ENCODE measurements at places on chromosomes 3 and 15. TPM values are rescaled to one million over a fixed set of nuclear protein-coding genes. Genes with fewer than 3 reads are reported as not detected.

The LYZL4 gene
- total RNA-seq = not detected

The ITIH3 gene
- 0.03 TPM for total RNA-seq

The FEZF2 gene
- not detected for total RNA-seq

The EPHA6 gene
- 0.10 TPM for total RNA-seq

The ZNF654 gene
- total RNA-seq = 5.4 TPM

The RLBP1 gene
- not detected for total RNA-seq

The PRTG gene
- 3.3 TPM for total RNA-seq

The INAFM2 gene
- 23.9 TPM for total RNA-seq

The DNAH12 gene
- not detected for total RNA-seq

- no peak for DNase-seq
Measured at GRCh38 chr3:16534640-16535262, 21.3 kb upstream of the RFTN1 start.

GRCh38 chr3:188041193-188041592 is 112.8 kb upstream of the LPP start:
- no peak for DNase-seq

- no peak for DNase-seq
Measured at GRCh38 chr3:194339356-194339755, 11.8 kb downstream of the CPN2 start.

DNA sequence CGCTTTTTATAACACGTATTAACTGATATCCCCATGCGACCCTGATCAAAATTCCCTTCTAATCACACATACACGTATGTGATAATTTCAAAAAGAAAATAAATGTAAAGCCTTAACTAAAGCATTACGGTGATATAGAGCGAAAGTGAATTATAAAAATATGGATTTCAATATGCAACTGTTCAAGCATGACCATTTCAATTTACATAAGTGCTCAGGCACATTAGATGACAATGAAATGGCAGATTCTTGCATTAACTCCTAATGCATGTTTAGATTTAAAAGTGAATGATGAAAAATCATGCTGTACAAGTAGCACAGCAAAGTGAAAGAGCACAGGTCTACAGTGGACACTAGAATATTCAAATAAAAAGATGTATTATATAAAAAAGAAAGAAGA is 140.1 kb downstream of the MYLK start:
- no peak for DNase-seq

- DNase-seq = no peak
Measured at GRCh38 chr3:168653255-168653654, 557.5 kb upstream of the GOLIM4 start.

DNA sequence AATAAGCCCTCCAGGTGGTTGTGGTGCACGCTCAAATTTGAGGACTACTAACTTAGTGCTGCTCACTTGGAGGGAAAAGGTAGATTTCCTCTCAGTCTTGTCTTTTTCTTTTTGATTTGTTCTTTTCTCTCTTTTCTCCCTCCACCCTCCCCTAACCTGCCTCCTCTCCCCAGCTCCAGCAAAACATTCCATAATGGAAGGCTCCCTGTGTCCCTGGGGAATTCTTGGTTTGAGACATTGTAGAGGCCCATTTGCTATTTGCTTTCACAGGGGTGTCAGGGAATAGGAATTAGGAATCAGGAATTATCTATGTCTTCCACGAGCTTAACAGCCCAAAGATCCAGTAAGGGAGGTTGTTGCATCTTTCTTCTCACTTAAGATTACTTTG is 136.8 kb upstream of the UMPS start:
- no peak for DNase-seq

DNA sequence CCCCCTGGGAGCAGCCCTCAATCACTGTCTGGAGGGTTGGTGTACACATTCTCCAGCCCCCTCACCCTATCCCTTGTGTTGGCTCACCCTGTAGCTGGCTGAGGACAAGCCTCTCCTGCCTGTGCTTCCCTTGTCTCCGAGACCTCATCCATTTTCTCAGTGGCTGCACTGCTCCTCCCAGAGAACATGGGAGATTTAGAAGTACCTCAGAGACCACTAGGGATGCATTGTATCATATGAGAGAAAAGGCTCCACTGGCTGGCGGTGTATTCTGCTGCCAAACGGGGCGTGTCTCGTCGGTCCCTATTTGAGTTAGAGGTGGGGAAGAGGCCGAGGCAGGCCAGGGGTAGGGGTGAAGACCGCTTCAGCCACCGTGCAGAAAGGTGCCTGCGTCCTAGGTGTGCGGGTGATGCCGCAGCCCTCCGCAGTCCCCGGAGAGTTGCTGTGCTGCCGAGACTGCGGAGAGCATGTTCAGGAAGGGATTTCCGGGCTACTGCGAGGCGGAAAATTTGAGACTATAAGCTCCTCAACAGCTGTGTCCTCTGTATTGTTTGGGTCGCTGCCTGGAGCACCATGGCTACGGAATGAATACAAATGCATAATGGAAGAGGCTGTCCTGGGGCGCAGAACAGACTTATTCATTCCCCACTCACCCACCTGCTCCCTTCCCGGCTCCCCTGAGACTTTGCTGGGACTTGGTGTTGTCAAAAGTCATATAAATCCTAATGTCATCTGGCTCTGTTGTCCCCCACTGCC is 43.8 kb downstream of the SPSB4 start:
- no peak for DNase-seq

DNA sequence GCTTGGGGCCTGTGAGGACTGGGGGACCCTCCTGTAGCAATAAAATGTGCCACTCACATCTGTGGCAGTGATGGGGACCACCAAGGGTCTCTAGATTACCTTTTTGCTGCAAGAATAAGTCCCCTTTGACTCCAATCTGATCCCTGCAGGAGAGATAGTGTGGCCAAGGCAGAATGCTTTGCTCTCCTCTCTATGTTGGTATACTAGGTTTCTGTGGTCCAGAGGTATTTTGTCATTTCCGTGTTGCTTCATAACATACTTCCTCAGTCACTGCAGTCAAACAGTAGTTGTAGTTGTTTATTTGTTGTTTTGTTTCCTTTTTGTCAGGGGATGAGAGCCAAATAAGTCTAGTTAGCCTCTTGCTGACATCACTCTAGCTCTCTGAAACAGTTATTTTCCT is 13.1 kb upstream of the NAALADL2 start:
- DNase-seq = no peak

DNA sequence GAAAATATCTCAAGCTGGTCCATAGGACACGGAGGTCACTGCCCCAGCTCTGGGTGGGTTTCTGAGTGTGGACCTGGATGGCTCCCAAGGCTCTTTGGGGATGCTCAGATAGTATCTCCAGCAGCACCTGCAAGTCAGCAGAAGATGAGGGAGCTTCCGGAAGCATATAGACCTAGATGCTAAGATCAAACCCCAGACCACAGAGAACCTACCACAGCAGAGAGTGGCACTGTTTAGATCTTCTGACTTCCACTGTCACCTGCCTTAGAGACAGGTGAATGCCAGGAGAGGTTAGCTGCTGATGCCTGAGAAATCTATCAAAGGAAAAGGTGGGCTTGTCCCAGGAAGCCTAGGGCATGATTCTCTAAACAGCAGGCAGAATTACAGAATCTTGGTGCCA is 105.7 kb upstream of the TRPM1 start:
- no peak for DNase-seq

- DNase-seq = peak; percentile 68
Measured at GRCh38 chr3:115922681-115923347, 299.5 kb downstream of the GAP43 start.

GRCh38 chr3:181753391-181753790 is 41.7 kb downstream of the SOX2 start:
- DNase-seq = no peak

DNA sequence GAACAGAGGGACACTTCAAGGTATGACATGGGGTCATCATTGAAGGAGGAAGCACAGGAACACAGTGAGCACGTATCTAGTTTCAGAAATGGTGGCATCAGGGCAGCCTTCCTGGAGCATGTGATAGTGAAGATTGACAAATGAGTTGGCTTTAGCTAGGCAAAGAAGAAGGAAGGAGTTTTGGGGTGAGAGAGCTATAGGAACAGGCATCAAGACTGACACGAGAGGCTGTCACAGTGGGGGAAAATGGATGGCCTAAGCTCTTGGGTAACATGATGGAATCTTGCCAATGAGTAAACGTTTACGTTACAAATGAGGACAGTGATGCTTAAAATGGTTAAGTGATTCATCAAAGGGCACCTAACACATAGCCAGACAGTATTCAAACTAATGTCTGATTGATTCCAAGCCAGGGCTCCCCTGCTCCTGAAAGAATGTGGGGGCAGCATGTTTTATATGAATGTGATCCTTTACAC is 23.1 kb upstream of the GPR171 start:
- DNase-seq = peak; percentile 87

- DNase-seq = no peak
Measured at GRCh38 chr15:72077950-72078349, 40.0 kb downstream of the MYO9A start.

GRCh38 chr3:64224826-64225610 is at the start of gene PRICKLE2:
Gene PRICKLE2, minus strand, starts transcription at chr3:64225466. Its CDS starts 26,539 bp downstream, at chr3:64198927.
- DNase-seq = peak; percentile 95

DNA sequence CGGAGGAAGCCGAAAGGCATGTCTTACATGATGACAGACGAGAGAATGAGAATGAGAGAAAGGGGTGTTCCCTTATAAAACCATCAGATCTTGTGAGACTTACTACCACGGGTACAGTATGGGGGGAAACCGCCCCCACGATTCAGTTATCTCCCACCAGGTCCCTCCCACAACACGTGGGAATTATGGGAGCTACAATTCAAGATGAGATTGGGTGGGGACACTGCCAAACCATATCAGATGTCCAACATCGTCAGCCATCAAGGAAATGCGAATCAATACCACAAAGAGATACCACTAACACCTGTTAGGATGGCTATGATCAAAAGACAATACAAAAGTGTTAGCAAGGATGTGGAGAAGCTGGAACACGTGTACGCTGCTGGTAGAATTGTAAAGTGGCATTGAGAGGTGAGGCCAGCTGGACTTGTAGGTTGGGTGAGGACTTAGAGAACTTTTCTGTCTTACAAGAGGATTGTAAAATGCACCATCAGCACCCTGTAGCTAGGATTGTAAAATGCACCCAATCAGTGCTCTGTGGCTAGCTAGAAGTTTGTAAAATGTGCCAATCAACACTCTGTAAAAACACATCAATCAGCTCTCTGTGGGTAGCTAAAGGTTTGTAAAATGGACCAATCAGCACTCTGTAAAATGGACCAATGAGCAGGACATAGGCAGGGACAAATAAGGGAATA is 37.5 kb downstream of the VGLL4 start:
- no peak for DNase-seq

- DNase-seq = no peak
Measured at GRCh38 chr3:126546013-126546412, 12.7 kb downstream of the C3orf22 start.

- DNase-seq = no peak
Measured at GRCh38 chr15:53527996-53528395, 231.5 kb downstream of the WDR72 start.

DNA sequence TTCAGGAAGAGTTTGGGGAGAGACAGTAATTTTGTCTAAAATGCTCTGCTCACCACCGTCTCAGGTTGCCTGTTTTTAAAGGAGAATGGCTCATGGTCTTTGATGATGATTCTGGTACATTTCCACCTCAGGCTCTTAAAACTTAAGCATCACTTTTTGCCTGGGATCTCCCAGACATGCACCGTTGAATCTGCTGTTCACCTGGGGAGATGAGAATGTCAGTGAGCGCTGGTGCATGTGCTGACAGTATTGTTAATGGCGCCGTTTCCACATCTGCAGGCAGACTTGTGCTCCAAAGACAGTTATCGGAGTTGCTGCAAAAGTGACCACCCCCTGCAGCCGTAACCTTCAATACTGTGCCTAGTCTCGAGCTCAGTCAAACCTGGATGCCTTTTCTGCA is 219.0 kb upstream of the TPM1 start:
- no peak for DNase-seq

DNA sequence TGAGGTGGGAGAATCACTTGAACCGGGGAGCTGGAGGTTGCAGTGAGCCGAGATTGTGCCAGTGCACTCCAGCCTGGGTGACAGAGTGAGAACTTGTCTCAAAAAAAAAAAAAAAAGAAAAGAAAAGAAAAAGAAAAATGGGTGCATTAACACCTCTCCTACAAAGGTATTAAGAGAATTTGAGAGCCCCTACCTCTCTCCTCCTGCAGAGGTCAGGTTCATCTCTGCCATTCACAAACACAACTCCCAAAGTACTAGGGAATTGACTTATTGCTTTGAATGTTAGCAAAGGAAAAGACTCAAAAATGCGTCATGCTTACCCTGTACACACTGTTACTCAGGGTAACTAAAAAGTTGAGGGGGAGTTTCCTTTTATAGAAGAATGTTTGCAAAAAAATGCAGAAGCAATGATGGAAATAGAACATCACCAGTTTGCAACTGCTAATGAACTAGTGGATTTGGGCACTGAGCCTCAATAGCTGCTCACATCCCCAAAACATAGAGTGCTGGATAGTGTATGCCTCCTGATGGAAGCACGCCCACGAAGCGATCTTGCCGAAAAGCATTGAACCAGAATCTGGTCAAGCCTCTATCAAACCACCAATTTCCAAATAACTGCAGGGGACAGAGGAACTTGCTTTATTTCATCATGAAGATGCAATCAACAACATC is 15.5 kb upstream of the LYZL4 start:
- DNase-seq = no peak

DNA sequence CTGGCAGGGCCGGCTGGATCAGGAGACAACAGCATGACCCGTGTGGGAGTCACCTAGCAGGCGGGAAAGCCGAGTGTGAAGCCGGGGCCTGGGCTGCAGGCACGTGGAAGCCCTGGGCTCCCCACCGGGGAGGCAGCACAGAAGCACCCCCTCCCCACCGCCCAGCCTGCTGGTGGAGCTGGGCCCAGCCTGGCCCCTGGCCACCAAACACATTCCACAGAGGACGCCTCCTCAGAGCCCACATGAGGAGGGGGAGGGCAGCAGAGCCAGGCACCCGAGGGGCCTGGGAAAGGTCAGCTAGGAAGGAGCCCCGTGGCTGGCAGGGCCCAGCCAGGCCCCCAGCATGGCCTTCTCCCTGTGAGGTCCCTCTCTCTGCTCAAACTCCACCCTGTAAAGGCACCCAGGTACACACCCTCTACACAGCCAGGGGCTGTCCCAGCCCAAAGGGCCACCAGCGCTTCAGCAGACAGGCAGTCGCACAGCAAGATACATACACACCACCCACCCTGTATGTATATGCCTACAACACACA is 4.5 kb downstream of the PLXNB1 start:
- no peak for DNase-seq

- DNase-seq = no peak
Measured at GRCh38 chr3:36871379-36872126, 73.3 kb downstream of the TRANK1 start.

DNA sequence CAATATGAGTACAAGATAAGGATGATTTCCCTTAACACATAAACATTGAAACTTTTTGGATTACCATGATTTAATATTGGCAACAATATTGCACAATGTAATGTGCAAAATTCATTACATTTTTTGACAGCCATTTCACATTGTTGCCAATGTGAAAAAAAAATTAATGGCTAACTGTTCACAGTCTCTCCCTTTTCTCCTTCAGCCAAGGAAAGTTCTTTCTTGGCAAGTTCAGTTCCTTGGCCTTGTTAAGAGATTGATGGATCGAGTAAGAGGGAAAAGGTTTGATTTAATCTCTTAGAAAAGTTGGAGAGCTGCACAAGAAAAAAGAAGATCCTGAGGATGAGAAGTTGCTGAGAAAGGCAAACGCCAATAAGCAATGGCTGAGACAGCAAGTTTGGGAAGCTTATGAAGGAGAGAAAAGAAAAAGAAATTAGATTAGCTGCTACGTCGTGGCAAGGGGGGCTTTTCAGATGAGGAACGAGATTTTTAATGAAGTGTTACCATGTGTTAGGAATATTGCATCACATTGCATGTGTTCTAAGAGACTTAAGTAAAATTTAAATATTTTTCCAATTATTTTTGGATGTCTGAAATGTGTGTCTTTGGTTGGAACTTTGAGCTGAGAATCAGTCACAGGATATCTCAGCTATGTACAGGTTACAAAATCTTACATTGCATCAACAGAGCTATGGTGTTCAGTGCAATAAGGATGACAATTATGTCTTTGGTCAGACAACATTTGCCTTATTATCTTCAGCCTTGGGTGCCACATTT is 61.4 kb upstream of the ZNF280D start:
- no peak for DNase-seq

All from HT1080 (cell line).